Activated CD4-positive, CD25-positive, alpha-beta regulatory T cell treated with anti-CD3 and anti-CD28 coated beads, Interleukin-2, amount 50 U/mL, for 24 hours (primary cell): ENCODE measurements at places on chromosomes 6 and 20.

DNA sequence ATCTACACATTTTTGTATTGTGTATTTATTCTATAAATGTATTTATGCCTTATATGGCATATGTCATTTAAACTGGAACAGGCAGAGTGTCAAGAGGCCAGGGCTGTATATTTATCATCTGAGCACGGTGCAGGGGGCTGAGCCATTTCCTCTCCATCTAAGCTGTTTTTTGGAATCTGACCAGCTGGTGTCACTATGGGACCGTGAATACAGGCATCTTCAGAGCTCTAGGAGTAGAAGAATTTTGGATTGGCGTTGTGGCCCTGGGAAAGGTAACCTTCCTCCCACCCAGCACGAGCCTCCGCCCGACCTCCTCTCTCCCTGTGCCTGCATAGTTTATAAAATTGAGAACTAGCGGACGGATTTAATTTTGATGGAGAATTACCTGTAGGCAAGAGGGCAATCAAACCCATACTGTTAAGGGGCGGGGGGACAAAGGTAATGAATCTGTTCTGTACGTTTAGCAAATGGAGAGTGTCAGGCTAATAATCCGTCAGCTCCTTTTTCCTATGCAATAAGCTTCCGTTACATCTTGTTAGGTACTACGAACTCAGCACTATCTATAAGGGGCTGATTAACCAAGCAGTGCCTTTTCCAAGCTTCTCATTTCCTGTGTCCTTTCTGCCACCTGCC, 29.0 kb upstream of the EEF1E1 start:
- no peak for ATAC-seq

- no peak for ATAC-seq
Measured at GRCh38 chr6:80698459-80698858, 592.0 kb downstream of the BCKDHB start.

- ATAC-seq, result no peak
Measured at GRCh38 chr6:113936093-113936934, 34.6 kb downstream of the HDAC2 start.

DNA sequence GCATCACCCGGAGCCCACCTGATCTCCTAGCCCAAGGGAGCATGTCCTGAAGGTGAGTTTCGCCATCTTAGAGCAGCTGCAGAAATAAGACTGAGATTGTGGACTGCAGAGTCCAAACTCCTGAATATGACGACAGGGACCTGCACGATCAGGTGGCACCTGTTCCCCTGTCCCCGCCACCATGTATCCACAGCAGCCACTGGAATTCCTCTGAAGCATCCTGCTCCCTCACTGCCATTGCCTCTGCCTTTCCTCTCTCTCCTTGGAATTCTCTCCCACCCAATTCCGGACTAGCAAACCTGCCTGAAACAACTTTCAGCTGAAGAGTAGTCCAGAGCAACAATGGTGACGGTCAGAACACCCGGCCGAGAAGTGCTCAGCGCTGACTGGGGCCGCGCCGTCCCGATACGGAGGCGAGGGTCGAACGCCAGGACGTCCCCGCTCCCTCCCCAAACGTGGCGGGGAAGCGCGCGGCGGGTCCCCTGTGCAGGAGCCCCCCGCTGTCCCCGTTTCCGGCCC, 694 bp upstream of the FAM120B start:
- no peak for ATAC-seq

GRCh38 chr20:17887331-17888030, 81.1 kb downstream of the SNX5 start:
- ATAC-seq, result no peak

DNA sequence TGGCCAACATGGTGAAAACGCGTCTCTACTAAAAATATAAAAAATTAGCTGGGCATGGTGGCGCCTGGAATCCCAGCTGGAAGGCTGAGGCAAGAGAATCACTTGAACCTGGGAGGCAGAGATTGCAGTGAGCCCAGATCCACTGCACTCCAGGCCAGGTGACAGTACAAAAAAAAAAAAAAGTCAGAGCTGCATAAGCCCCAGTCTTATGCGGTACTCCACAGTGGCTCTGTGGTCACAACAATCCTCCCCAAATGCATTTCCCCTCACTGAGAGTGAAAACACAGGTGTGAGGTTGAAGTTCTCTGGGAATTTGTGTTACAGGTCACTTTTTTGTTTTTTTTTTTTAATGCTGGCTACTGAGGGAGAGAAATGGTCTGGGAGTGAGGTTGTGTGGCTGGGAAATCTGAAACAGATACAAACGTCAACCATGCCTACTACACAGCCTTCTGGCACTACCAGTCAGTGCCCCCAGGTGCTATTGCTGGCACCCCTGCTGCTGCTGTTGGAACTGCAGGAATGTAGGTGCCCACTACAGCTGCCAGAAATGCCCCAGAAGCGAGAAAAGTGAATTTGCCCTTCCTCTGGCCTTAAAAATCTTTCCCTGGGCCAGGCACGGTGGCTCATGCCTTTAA, 5.7 kb downstream of the MRPS26 start:
- ATAC-seq, result no peak

GRCh38 chr6:37265860-37266259, 7.9 kb upstream of the TMEM217 start:
- no peak for ATAC-seq

GRCh38 chr6:27806981-27807440, 105.2 kb downstream of the OR2B2 start:
- ATAC-seq, result no peak

DNA sequence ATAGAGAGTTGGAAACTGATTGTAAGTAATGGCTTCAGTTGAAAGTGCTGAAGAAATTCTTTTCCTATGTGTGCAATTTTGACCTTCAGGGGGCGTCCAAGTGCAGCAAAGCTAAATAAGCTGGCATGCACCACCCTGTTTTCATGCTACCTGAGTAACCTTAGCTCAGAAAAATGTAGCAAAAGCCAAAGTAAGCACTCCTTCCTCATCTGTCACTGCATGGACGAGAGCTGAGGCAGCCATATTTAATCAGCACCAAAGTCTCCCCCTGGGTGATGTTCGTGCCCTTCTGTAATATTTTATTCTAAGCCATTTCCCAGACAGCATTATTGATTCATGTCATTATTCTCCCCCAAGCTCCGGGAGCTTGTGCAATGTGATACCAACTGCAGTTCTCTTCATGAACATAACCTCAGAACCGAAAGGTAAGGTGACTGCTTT, 123.1 kb downstream of the RPS12 start:
- no peak for ATAC-seq

DNA sequence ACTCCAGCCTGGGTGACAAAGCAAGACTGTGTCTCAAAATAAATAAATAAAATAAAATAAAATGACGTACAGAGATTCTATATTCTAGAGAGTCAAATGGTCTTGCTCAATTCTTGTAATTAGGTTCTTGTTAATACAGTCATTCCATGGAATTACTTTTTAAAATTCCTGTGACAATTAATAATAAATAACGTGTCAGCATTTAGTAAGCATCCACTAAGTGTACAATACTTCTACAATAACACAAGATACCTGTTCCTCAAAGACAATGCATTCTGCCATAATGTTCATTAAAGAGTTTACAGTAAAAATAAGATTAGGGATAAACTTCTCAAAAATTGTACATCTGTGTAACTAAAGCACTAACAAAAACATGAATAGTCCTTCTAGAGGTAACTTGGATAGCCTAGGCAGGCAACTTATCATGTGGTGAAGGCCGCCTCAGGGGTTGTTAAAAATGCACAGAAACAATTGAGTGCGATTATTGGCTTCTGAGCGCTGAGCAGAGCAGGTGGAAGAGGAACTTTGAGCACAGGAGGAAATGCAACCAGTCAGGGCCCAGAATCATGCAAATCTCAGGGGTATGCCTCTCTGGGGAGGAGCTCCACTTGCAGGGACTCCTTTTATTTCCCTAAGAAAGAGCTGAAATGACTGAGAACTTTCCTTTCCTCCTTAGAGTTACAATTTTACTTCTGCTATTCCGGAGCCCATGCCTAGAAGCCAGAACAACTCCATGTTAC, 37.1 kb downstream of the QRSL1 start:
- no peak for ATAC-seq

GRCh38 chr6:152736687-152737273, 13.8 kb upstream of the VIP start:
- no peak for ATAC-seq

DNA sequence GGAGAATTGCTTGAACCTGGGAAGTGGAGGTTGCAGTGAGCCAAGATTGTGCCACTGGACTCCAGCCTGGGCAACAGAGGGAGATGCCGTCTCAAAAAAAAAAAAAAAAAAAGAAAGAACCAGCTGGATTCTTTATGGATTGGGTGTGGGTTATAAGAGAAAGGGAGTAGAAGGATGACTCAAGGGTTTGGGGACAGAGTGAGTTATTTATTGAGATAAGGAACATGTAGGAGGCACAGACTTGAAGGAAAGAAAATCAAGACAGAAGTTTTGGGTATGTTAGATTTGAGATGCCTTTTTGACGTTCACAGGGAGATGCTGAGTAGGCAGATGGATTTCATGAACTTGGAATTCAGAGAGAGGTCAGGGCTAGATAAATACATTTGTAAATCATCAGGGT, 47.6 kb downstream of the KIZ start:
- ATAC-seq, result no peak

GRCh38 chr6:99560668-99561067, 7.8 kb downstream of the CCNC start:
- ATAC-seq, result no peak

DNA sequence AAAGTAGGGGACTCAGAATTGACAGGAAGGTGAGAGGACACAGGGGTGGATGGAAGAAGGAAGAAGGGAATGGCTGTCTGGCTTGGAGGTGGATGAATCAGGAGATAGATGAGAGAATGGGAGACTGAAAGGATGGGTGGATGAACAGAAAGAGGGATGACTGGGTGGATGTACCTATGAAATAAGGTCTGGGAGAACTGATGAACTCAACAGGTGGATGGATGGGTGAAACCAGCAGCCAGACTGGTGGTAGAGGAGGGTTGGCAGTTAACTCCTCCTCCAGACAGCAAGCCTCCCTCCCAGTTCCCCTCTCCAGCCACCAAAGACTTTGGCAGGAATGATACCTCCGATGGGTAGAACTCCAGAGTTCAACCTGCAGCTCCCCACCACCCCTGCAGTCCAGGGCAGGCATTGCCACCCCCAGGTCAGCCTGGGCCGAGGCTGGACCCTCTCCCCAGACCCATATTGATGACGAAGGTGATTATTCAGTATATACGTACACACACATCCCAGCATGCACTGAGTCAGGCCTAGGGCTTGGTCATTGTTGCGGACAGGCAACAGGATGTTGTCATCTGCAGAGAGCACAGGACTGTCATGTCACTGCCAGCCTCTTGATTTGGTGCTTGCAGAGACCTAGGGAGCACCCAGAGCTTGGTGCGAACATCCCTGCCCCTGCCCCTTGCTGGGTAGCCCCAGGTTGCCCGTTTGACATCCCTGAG, 2.0 kb downstream of the SUN5 start:
- no peak for ATAC-seq

DNA sequence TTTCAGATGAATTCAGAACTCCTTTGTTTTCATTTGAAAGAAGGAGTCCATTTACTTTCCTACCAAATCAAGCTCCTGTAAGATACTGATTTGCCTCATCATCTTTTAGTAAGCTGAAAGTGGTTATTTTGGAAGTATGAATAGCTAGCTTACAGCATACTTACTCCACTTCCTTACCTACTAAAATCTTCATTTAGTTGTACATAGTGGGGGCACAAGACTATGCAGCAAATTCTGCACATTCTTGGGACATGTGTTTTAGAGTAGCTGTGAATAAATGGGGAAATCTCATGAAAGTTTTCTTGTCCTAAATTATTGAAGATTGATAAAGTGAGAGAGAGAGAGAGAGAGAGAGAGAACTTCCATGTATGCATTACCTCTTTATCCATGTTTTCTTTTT, 256.3 kb downstream of the OGFRL1 start:
- ATAC-seq, result no peak

DNA sequence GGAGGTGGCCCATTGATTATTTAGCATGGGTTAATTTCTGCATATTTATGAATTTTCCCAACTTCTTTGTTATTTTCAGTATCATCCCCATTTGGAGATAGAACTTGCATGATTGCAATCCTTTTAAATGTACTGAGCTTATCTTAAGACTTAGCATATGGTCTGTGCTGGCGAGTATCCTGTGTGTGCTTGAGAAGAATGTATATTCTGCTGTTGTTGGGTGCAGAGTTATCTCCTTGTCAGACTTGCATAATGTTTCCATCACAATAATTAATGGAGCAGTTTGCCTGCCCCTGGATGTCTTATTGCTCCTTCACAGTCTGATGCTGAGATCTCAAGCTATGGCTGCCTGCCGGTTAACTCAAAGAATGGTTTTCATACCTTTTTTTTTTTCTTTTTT, 112.6 kb downstream of the CDYL start:
- ATAC-seq, result no peak

- no peak for ATAC-seq
Measured at GRCh38 chr20:21609221-21609620, 95.4 kb upstream of the NKX2-2 start.

- no peak for ATAC-seq
Measured at GRCh38 chr20:38726804-38727606, 2.7 kb downstream of the SLC32A1 start.

DNA sequence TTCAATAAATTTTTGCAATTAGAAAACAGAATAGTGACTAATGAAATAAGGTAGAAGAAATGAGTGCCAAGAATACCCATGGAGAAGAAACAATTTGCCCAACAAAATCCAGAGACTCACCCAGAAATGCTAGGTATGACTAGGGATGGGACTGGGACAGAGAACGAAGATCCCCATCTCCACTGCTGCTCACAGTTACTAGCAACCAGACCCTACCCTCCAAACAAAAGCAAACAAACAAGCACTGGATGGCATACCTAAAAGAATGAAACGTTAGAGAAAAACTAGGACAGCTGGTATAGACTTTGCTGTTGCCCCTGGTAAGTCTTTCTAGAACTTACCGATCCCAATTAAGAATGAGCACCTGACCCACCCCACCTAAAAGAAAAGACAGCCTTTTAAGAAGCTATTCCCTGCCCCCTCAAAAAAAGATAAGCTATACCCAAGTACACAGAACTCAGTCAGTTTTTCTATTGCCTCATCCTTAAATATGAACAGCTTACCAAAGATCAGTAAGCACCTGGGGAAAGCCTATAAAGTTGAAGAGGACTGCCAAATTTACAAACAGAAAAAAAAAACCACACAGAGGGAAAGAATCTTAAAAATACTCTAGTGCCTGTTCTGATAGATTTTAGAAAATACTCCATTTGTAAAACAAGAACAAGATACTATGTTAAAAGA, 31.7 kb downstream of the REPS1 start:
- no peak for ATAC-seq

DNA sequence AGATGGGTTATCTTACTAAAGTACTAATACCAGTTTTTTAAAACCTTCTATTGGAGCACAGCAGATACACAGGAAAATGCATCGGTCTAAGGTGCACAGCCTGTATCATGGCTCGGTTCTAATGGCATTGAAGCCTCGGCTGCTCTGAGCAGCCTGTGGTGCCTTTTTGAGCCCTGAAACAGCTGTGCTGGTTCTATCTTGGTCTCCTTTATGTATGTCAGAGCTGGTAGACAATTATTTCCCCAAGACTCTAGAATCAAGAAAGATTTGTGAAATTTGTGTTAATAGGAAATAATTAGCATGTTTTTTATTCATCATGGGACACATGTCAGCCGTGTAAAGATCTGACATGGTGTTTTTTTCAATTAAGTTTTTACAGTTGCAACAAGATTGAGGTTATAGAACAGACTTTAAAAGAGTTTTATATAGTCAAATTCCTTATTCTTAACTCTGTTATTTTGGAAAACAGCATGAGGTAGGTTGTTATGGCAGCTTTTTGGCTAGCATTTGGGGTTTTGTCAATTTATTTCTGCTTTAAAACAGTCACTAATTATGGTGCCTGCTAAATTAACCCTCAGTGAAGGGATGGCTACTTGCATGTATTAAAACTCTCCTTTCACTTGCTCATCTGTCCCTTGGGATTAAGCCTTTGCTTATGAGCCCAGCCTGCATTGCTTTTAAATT, 40.3 kb upstream of the C20orf144 start:
- no peak for ATAC-seq
